ENCODE measurements at places on chromosomes 16 and 17.
A peak's percentile ranks its signal among the peaks of the same experiment; 100 is the strongest.

DNA sequence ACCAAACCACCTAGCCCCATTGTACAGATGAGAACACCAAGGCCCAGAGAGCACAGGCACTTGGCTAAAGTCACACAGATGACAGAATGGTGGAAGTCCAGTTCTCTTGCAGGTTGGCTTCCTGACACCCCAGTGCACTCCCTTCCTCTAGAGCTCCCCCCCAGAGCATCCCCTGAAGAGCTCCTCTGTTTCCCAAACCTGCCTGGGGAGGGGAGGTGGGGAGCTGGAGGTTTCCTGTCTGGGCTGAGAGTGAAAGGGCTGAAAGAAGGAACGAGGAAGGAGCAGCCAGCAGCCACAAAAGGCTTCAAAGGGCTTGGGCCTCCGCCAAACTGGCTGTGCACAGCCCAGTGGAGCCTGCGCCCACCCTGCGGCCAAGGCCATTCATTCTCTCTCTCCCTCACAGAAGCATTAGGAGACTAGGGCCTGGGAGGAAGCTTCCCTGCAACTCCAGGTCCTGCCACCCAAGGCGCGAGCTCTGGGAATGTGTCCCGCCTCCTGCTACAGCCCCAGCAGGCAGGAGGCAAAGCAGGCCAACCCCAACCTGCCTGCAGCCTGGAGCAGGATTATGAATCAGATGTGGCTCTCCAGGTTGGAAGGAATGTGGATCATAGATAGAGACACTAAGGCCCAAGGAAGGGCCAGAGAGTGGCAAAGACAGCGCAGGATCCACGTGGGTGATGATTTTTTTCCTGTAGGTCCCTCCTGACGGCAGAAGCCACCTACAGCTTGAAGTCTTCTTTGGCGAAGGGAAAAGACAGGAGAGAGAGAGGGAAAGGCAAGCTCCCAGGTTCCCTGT, 913 bp downstream of the SLC13A5 start:
- no peak for DNase-seq

DNA sequence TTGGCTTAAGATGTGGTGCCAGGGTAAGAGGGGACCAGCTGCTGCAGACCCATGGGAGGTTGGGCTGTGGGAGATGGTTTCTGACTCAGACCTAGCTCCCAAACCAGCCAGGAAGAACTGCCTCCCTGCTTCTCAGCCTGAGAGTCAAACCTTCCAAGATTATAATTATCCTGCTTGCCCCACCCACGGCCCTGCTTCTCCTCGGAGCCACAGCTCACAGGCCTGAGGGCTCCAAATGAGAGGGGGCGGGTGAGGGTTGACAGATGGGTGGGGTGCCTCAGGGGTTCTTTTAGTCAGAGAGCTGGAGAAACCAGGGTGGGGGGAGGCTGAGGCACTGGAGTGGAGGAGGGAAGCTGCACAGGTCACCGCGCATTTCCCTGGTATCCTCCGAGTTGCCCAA, 28.7 kb upstream of the GRIN2A start:
- DNase-seq, result no peak

DNA sequence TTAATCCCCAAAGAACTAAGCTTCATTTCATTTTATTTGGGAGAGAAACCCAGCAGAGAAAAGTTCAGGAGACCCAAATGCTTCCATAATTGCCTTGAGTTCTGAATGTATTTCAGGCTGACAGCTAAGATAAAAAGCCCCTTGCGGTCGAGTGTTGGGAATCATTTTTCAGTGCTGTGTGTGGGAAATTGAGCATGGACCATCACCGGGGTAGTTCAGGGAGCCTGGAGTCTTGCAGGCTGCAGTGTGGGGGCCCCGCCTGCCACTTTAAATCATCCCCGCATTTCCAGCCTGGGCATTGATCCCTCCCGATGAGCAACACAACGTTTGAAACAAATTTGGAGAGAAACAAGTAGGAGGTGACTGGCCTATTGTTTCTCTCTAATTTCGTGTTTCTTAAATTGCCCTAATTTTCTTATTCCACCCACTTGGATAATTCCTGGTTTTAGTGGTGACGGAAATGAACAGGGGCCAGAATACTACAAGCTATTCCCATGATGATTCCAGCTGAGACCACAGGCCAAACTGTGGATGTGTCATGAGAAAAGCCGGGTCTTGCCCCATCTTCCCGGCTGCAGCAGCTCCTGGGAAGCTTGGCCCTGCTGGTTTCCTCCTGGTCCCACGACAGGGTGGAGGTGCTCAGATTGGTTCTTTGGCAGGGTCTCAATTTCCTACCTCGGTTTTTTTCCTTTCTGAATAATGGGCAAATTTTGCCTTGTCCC, 75.1 kb downstream of the FOXL1 start:
- no peak for DNase-seq

GRCh38 chr17:48486557-48486956, 44.3 kb downstream of the HOXB1 start:
- no peak for DNase-seq

DNA sequence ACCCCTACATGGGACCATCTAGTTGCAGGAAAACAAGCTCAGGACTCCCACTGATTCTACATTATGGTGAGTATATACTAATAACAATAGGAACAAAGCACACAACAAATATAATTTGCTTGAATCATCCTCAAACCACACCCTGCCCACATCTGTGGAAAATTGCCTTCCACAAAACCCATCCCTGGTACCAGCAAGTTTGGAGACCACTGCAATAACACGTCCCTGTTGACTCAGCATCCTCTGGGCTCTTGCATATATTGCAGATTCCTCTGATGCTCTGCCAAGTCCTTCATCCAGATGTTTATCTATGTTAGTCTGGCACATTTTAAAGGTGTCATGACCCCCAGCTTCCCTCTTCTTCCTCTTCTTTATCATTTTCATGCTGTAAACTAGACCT, 138.4 kb downstream of the PCTP start:
- DNase-seq, result no peak

- no peak for DNase-seq
Observed at GRCh38 chr17:6090253-6090652, 20.1 kb downstream of the WSCD1 start.

- no peak for DNase-seq
Observed at GRCh38 chr16:86335266-86336172, 174.8 kb upstream of the FOXF1 start.

GRCh38 chr17:55702150-55702549, 20.5 kb downstream of the TMEM100 start:
- no peak for DNase-seq

GRCh38 chr17:76940738-76941350, 72.6 kb downstream of the MGAT5B start:
- no peak for DNase-seq

- no peak for DNase-seq
Observed at GRCh38 chr17:3609689-3610088, 478 bp upstream of the TRPV1 start.

- peak; percentile 20 for DNase-seq
Observed at GRCh38 chr17:60128171-60128859, 21.5 kb upstream of the CA4 start.

GRCh38 chr16:85064186-85064585, 36.6 kb downstream of the KIAA0513 start:
- DNase-seq, result no peak

GRCh38 chr17:80101946-80102663, 724 bp downstream of the GAA start:
- peak; percentile 18 for DNase-seq

DNA sequence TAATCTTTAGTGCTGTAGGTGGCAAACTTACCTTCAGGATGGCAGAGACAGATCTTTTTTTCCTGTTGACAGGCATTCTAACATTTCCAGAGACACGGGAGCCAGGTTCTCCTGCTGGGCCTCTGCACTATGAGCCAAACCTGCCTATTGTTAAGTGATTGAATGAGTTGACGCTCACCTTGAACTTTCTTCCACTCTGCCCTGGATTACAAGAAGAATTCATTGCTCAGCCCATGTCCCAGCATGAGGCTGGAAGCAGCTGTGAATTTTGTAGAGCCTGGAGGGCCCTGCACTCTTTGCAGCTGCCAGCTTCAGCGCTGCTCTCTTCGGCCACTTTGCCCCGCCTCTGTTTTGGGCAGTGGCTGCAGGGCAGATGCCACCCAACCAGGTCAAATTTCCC, 9.4 kb upstream of the SLC7A5 start:
- no peak for DNase-seq

- DNase-seq, result peak; percentile 58
Observed at GRCh38 chr16:31876951-31877828, 3.6 kb downstream of the ZNF267 start.

GRCh38 chr17:18185832-18186626, 2.4 kb downstream of the ALKBH5 start:
- no peak for DNase-seq

GRCh38 chr16:75593825-75594820, 27.9 kb downstream of the GABARAPL2 start:
- DNase-seq, result no peak

DNA sequence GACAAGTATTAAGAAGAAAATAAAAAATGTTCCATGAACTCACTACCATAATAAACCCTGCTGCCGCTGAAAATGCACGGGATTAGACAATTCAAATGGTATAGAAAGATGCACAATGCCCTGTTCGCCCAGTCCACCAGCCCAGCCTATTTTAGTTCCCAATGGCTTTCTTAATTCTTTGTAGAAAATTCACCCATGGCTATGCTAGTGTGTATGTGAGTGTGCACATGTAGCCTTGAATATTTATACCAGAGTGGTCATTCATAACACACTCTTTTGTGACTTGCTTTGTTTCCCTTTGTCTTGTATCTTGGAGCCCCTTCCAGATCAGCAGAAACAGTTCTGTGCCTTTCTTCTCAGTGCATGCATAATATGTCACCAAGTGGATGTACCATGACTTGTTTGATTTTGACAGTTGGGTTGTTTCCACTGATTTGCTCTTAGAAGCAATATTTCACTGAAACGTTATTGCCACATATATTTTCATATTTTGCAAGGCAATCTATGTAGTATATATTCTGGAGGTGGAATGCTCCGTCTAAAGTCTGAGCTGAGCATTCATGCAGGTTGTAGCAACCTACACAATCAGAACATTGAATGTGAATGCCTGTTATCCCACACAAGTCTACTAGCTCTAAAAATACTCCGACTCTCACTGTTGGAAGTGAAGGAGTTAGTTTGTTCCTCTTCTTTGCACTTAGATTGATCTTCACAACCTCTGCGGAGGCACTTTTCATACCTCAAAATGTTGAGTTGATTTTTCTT, 383.0 kb upstream of the EEF2KMT start:
- DNase-seq, result no peak

- DNase-seq, result no peak
Observed at GRCh38 chr17:32673964-32674363, 187.2 kb downstream of the CDK5R1 start.

- DNase-seq, result no peak
Observed at GRCh38 chr16:23692190-23692837, 13.6 kb downstream of the PLK1 start.

DNA sequence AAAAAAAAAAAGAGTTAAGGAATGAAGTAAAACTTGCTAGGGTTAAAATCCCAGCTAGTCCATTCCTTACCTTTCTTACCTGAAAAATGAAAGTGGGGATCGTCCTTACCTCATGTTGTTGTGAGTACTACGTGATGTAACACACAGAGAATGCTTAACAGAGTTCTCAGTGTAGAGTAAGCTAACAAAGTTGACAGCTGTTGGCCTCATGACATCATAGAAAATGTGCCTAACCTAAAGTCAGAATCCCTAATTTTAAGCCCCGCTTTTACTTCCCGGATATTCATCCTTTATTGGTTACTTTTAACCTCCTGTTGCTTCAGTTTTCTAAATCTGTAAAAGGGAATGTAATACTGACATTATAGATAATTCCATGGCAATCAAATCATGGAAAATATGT, 505.8 kb upstream of the HSBP1 start:
- no peak for DNase-seq

GRCh38 chr17:8447799-8448198, 12.1 kb downstream of the NDEL1 start:
- DNase-seq, result no peak

GRCh38 chr16:4746215-4746614, 11.9 kb downstream of the DNAAF8 start:
- DNase-seq, result no peak

DNA sequence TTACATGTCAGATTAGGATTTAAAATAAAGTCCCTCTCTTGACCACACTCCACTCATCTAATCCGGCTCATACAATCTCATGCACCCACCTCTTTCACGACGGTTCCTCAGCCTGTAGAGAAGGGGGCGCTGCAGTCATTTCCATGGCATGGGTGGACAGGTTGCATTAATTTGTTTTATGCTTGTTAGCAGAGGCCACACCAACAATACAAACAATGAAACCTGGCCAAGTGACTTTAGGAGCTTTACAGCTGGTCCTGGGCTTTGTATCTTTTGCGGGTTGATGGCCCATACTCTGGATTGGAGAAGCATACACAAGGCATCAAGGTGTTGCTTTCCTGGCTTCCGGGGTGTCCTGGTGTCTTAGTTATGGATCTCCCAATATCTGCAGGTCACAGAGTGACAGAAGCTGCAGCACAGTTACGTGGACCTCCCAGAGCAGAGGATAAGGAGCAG, 9.7 kb upstream of the SNF8 start:
- DNase-seq, result no peak

GRCh38 chr17:65902831-65903522, 289.0 kb downstream of the CEP112 start:
- no peak for DNase-seq

GRCh38 chr17:30323262-30323894, 10.5 kb downstream of the TMIGD1 start:
- DNase-seq, result no peak

DNA sequence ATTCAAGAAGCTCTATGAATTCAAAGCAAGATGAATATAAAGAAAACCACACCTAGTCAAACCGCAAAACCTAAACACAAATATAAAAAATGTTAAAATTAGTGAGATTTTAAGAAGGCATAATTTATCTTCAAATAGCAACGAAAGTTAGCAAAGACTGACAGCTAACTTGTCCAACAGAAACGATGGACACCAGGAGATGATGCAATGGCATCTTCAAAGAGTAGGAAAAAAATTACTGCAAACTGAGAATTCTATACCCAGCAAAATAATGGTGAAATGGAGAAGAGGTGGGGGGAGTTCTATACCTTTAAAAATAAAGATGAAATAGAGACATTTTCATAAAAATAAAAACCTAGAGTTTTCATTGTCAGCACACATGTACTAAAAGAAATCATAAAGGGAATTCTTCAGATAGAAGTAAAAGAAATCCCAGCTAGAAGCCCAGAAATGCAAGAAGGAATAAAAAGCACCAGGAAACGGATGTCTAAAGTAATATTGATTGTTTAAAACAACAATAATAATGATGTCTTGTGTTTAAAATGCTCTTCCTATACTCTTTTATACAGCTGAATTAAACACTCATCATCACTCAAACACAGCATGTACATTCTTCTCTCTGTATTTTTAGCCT, 24.6 kb upstream of the TANC2 start:
- no peak for DNase-seq

DNA sequence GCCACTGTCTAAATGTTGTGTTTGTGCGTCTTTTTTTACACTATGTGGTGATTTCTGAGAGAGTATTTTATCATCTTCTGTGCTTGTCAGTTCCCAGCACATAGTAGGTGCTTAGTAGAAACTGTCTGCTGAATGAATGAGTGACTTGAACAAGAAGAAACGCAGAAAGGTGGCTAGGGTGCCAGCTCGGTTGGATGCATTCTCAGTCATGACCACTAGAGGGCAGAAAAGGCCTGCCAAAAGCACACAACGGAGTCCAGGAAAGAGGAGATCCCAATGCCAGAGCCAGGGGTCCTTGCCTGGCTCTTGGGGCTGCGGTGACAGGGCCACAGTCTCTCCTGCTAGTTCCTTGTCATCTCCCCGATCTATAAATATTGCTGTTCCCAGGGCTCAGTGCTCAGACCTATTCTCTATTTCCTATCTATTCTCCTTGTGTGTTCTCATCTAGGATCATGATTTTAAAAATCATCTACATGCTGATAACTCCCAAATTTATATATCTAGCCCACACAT, 57.3 kb upstream of the CCL1 start:
- peak; percentile 61 for DNase-seq
